ENCODE measurements at places on chromosomes 7 and 10. TPM values are rescaled to one million over a fixed set of nuclear protein-coding genes. Genes with fewer than 3 reads are reported as not detected.

DNA sequence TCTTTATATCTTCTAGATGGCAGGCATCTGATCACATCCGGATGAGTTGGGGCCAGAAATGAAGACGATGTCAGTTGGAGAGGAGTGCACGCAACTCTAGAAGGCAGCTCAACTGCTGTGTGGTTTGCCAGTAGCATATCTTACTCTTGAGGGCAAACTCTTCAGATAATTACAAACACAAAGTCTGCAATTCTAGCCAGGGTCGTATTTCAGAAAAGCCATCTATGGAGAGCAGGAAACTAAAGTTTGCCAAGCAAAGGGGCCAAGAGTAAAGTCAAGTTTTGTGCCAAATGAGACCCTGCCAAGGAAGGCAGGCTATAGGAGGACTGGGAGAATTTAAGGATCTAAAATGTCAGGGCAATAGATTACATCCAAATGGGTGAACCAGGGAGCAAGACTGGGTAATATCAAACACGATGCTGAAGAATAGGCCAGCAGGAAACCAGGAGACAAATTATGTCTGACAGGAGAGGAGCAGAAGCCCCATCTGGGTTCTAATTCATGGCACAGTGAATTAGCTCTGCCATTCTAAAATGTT lies 312.5 kb upstream of the SEMA3C start:
- DNase-seq: no peak

Gene FAM185A
- total RNA-seq: 10.4 TPM

GRCh38 chr7:57220746-57221145 lies 88.5 kb upstream of the ZNF479 start:
- DNase-seq: no peak

DNA sequence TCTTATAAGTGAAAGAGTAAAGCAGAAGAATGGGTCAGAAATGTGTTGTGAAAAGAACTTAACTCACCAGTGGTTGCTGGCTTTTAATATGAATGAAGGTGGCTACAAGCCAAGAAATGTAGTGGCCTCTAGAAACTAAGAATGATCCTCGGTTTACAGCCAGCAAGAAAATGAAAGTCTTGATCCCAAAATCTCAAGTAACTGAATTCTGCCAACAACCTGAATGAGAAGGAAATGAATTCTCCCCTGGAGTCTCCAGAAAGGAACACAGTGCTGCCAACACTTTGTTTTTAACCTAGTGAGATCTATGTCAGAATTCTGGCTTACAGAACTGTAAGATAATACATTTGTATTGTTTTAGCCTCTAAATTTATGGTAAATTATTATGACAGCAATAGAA lies 193.0 kb downstream of the FZD1 start:
- no peak for DNase-seq

DNA sequence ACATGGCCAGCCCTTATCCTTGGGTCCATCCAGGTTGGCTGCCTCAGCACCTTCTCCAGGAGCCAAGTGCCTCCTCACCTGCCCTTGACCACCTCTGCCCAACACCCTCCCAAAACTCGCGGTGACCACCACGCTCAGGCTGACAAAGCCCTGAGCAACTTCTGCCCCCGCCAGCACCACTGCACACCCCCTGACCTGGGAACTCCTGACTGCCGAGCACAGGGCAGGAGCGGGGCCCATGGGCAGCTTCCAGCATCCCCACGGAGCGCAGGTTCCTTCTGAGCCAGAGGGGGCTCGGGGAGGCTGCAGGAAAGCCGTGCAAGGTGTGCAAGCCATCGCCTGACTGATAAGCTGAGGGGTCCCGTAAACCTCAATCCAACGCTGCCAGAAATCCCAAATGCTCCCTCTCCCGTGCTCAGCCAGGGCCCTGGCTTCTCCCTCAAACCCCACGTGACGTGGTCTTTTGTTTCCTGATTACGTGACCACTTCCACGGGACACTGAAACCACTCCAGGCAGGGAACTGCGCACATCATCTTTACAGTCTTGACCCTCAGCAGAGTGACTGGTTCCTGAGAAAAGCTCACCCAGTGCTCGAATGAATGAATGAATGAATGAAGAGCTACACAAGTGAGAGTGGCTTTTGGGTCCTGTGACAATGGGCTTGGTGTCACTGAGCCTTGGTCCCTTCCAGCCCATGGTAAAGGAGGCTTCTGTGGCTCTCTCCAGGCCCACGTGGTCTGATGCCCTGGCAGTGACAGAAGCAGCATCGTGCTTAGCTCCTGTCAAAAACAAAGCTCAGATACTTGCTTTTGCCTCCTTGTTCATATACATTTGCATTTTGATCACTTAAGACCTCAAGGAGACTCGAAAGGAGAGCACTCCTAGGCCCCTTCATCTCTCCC lies 249.8 kb upstream of the PPP2R2D start:
- no peak for DNase-seq

DNA sequence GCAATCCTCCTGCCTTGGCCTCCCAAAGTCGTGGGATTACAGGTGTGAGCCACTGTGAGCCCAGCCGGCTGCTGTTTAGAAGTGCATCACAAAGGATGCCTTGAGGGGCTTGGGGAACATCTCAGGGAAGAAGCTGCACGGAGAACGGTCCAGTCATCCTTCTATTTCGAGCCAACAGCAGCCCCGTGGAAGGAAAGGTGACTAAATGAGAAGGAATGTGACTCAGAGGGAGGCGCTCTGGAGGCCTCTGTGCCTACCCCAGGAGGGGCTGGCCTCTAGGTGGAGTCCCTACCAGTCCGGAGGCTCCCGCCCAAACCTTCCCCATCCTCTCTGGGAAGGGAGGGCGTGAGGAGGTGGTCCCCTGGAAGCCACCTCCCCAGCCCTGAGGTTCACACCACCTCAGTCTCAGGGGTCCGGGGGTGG lies 76.2 kb downstream of the CTBP2 start:
- peak; percentile 87 for DNase-seq

Gene CRHR2
- total RNA-seq: not detected

Gene STEAP1B
- 0.79 TPM for total RNA-seq

- no peak for DNase-seq
Measured at GRCh38 chr10:70493660-70494234, 15.2 kb downstream of the PALD1 start.

- no peak for DNase-seq
Measured at GRCh38 chr10:121722665-121723064, 124.4 kb upstream of the FGFR2 start.

DNA sequence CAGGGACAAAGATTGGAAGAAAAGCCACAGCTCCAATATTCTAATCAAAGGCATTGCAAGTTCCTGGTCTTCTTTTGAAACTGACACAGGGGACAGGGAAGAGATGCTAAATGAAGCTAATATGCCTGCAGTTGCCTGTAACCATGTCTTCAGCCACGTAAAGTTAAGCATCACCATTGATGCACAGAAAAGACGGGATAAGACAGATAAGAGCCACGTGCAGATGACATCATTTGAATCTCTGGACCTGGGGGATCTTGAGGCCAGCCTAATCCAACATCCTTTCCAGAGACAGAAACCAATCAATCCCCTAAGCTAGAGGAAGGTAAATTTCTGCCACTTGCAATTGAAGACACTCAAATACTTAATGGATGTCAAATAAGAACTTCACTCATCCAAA lies 93.4 kb downstream of the PIP4K2A start:
- DNase-seq: no peak

Measured in kidney (tissue), 22 donors.